ENCODE measurements at places on chromosomes 1 and 21. TPM values are rescaled to one million over a fixed set of nuclear protein-coding genes. Genes with fewer than 3 reads are reported as not detected.

DNA sequence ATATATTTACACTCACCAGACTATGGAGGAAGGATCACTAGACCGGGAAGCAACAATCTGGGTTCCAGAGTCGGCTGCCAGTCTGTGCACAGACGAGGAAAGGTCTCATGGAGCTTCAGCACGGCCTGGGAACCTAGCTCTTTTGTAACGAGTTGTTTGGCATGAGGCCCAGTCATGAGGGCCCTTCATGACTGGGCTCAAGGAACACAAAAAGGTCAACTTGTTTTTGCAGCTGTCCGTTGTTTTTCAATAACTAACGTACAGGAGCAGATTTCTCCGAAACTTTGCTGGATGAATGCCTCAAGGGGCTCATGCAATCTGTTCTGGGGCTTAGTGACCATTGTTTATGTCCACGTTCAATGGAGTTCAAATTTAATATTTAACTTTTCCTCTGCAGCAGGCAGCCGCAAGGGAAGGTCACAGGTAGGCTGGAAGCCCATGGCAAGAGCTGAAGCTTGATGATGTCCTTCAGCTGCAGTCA, 5.9 kb upstream of the STUM start:
- no peak for DNase-seq

DNA sequence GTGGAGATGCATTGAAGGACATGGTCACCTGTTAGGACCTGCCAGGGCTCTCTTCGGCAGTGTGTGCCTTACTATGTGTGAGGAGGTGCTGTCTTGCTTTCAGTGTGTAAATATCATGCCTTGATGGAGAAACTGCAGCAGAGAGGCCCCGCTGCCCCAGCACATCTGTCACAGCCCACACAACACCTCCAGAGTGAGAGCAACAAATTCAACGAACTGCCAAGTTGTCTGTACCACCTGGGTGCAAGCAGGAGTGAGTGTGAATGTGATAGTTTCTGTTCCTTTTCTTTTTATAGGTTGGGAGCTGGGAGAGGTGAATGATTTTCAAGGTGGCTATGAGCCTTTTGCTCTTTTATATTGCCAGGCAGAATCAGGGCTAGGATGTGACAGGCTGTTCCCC, 114.6 kb upstream of the KIAA0040 start:
- DNase-seq, result no peak

- DNase-seq, result peak; percentile 55
Measured at GRCh38 chr1:47924270-47925048, 72.7 kb downstream of the TRABD2B start.

DNA sequence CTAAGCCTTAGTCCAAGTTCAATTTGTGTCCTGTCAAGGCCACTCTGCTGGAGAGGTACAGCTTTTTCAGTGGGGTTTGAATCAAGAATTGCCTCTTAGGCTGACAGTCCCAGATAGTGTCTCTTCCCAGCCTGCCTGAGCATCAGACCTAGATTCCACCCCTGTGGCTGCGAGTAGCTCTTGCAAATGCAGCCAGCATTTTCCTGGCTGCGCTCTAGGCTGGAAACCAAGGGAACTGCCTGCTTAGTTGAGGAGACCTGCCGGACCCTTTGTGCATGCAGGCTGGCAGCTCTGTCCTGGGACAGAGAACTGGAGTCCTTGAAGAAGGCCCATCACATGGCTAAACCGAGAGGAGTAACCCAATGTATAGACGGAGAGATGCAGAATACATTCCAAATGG, 293.7 kb downstream of the PCP4 start:
- DNase-seq, result no peak

GRCh38 chr1:9787702-9788101, 36.1 kb downstream of the CLSTN1 start:
- DNase-seq, result no peak

DNA sequence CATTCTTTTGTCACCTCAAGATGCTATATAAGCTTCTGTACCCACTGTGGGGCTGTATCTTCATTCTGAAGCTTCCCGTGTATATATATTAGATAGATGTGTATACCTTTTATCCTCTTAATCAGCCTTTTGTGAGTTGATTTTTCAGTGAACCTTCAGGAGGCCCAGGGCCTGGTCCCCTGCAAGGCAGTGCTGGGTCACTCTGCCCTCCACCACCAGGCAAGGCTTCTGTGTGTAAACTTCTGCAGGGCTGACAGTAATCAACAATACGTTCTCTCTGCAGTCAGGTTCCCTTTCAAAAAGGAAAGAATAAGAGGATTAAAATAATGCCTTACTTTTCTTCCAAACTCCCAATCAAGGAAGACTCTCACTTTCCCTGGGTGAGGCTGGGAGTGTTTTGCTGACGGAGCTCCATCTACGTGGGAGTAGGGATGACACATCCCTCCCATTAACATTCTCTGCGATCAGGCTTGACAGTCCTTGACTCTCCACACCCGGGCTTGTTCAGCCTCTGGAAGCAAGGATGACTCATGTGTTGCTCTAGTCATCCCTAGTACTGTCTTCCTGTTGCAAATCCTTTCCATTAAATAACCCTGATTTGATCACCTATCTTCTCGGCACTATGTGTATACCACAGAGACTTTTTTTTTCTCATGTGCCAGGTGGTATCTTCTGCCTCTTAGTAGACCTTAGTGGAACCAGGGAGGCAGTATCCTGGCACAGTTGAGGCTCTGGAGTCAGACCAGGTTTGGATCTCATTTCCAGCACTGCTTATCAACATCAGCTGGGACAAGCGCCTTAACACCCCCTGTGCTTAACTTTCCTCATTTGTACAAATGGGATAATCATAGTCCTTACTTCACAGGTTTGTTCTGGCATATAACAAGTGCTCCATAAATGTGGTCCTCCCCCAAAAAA, 70.3 kb upstream of the KCNK1 start:
- peak; percentile 98 for DNase-seq

- peak; percentile 29 for DNase-seq
Measured at GRCh38 chr1:113074237-113074636, 1.2 kb downstream of the LRIG2 start.

DNA sequence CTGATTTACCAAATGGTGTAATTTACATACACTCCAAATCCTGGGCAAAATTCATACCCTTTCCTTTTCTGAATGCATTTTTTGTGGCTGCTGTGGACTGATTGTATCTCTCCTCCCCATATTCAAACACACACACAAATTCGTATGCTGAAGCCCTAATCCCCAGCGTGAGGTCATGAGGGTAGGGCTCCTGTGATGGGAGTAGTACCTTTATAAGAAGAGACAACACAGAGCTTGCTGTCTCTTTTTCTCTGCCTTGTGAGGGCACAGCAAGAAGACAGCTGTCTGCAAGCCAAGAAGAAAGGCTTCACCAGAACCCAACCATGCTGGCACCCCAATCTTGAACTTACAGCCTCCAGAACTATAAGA, 24.4 kb downstream of the DUSP10 start:
- DNase-seq, result no peak

DNA sequence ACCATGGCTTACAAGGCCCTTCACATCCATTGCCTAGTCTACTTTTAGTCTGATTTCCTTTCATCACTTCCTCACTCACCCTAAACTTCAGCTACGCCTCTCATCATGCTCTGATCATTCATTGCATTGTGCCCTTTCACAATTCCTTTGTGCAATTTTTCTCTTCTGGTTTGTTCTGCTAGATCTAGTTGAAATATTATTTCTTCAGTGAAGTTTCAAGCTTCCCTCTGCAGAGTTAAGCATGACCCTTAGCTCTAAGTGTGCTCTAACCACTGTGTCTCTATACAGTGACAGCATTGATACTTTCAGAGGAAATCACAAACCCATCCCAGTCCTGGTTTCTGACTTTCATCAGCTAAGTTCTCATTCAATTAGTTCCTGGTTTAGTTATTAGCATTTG, 166.1 kb downstream of the PLA2G4A start:
- no peak for DNase-seq

DNA sequence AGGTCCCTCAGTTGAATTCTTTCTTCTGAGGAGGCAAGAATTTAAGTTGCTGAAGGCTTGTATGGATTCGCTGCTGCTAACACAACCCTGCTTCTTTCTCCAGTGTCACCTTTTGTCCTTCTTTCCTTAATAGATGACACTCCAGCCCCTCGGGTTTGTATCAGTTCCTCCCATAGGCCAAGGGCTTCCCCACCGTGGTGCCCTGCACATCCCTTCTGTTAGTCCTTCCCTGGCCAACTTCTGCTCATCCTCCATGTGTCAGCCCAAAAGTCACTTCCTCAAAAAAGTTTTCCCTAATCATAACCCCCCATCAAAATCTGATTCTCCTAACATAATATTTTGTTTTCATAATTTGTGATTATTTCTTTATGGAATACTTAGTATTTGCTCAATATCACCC, 190.4 kb downstream of the RHOU start:
- no peak for DNase-seq

- DNase-seq, result peak; percentile 44
Measured at GRCh38 chr1:156203331-156203730, 9.4 kb downstream of the SLC25A44 start.

- no peak for DNase-seq
Measured at GRCh38 chr1:48969971-48970370, 193.3 kb upstream of the BEND5 start.

GRCh38 chr1:213286235-213286634, 235.2 kb downstream of the RPS6KC1 start:
- peak; percentile 23 for DNase-seq

GRCh38 chr1:191085121-191085520, 607.5 kb upstream of the BRINP3 start:
- no peak for DNase-seq

DNA sequence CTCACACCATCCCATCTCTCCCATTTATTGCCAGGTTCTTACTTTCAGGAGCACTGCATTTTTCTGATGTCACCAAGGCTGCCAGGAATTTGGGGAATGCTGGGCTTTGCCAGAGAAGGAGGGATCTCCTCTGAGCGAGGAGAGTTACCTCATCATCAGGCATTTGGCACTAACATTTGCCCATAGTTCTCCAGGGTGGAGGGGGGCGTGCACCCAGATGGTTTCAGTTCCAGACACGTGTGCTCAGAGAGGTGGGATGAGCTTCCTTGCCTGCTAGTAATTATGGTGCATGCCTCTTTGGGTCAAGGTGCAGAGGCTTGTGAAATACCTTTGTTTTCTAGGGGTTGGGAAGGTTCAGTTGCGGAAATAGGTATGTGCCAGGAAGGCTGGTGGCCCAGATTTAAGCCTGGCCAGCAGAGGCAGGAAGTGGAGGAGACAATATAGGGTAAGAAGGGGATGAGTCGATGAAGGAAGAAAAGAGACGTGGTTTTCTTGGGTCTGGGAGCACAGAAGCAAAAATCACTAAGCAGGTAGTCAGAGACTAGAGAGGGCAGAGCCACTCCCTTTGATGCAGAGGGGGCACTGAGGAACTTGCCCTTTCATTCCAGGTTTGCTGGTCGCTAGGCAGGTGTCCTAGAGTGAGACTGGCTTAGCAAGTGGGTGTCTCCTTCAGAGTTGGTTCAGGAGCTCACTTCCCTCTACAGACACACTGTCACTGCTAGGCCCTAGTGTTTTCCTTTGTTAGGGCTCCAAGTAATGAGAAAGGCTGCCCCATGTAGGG, 7.2 kb downstream of the TUFT1 start:
- DNase-seq, result peak; percentile 99

GRCh38 chr1:199009447-199009846, 370.6 kb downstream of the PTPRC start:
- DNase-seq, result no peak

DNA sequence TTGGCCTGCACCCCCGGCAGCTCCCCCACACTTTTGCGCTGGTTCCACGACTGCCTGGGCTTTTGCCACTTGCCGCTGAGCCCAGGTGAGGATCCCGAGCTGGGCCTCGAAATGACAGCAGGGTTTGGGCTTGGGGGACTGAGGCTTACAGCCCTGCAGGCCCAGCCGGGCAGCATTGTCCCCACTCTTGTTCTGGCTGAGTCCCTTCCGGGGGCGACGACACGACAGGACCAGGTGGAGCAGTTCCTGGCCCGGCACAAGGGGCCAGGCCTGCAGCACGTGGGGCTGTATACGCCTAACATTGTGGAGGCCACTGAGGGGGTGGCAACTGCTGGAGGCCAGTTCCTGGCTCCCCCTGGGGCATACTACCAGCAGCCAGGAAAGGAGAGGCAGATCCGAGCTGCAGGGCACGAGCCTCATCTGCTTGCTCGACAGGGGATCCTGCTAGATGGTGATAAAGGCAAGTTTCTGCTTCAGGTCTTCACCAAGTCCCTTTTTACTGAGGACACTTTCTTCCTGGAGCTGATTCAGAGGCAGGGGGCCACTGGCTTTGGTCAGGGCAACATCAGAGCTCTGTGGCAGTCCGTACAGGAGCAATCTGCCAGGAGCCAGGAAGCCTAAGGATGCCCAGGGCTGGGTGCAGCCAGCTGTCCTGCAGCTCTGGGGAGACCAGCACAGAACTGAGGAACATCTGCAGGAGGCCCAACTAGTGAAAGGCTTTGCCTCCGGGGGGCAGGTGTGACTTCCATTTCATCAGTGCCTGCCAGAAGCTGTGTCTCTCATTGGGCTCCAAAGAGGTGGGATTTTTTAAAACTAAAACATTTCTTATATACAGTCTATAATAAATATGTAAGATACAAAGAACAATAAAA, 1.2 kb downstream of the HPDL start:
- no peak for DNase-seq

DNA sequence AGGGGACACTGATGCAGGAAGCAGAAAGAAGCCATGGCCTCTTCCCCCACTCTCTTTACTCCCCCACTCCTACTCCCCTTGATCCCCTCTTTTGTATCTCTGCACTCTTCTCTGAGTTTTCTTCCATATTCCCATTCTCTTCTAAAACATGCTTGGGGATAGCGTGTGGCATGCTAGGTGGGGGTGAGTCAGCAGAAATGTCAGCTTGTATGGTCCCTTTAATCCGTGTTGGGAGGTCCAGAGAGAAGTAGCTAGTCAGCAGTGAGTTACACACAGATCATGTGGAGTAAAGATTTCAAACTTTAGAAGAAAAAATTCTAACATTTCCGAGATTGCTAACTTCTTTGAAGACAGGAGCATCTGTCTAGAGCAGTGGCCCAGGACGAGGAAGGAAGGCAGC, 4.0 kb upstream of the KCNK1 start:
- DNase-seq, result no peak

GRCh38 chr1:67771749-67772148, 61.5 kb downstream of the GNG12 start:
- DNase-seq, result no peak

DNA sequence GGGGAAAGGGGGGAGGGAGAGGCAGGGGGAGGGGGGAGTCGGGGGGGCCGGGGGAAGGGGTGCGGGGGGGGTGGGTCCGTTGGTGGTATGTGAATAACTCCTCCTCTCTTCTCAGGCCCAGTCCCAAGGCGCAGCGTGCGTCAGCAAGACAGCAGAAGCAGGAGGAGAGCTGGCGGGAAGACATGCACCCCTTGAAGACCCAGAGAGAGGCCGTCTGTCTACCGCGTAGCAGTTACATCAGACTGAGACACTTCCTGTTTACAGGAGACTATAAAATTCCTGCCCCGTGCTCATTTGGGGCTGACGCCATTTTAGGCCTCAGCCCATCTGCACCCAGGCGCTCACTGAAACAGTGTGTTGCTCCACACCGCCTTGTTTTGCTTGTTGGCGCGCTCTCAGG, 55.3 kb downstream of the SETD4 start:
- DNase-seq, result peak; percentile 55

Gene HENMT1
- 1.1 TPM for total RNA-seq

Gene ENSA
- total RNA-seq, result 194 TPM

Gene ARID1A
- 78.0 TPM for total RNA-seq

Measured in PC-3 (cell line).